Astrocyte of the hippocampus (primary cell): ENCODE measurements at places on chromosomes 1 and 21.
A peak's percentile ranks its signal among the peaks of the same experiment; 100 is the strongest.

DNA sequence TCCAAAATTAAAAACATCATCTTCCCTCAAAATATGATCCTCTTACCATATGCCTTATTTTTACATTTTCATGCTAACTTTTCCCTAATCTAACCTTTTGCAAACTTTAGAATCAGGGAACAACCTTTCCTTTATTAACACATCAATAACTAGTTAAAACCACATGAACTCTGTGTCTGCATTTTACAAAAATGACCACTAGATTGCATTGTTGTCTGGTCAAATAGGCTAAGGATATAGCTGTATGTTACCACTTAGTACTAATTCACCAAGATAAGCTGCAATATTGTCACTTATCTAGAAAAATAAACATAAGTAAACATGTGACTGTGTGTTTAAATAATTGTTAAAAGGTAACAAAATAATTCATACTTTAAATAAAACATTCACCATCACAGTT is 82.3 kb downstream of the DENND1B start:
- peak; percentile 12 for DNase-seq

DNA sequence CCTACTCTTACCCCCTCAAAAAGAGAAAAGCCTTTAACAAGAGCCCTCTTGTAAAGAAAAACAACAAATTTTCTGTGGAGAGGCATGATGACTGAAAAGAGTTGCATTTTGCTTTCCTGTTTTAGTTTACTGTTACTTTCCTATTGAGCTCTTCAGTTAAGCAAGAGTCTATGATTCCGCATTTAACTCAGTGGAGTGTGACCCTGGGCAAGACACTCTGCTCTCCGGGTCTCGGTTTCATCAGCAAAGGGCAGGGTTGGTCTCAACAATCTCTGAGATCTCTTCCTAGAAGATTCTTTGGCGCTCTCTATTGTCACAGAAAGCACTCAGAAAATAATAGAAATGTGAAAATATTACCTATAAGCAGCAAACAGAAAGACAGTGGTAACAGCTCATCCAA is 175.7 kb downstream of the TGFBR3 start:
- no peak for DNase-seq

- peak; percentile 69 for DNase-seq
These were observed 16.7 kb downstream of the ALX3 start for GRCh38 chr1:110053552-110054428.

DNA sequence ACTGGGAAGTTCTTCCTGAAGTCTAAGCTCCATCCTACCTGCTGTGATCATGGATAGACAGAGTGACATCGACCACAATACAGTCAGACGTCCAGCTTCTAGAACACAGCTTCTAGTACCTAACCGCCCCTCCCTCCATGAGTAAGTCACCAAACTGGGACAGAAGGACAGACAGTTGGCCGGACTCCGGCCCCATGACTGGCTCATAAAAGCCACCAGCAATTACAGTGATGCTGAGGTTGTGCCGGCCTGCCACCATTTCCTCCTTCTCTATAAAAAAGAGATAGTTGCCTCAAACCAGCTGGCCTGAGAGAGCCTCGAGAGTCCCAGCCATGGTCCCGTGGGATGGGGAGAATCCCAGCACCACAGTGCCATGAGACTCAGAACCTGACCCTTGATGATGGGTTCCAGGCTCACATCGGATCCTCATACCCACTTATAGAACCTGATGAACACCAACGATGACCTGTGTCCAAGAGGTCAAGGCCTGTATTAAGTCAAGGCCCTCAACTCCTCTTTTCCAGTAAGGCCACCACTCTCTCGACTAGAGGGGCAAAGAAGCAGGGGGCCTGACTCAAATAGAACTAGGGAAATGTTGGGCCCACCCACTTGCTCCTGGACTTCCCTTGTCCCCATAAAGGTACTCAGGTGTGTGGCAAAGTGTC is 3.4 kb downstream of the MEF2D start:
- no peak for DNase-seq

DNA sequence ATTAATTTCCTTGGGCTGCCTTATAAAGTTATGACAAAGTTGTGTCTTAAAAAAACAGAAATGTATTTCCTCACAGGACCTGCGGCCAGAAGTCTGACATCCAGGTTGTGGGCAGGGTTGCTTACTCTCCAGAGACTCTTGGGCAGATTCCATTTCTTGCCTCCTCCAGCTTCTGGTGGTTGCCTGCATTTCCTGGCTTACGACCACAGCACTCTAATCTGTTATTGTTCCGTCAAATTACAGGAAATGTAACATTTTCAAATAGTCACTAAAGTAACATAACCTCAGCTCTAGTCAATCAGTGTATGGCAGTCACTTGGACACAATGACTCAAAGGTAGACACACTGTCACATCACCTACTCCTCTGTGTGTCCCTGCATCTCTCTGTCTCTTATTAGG is 226.8 kb downstream of the DNAH14 start:
- peak; percentile 53 for DNase-seq

DNA sequence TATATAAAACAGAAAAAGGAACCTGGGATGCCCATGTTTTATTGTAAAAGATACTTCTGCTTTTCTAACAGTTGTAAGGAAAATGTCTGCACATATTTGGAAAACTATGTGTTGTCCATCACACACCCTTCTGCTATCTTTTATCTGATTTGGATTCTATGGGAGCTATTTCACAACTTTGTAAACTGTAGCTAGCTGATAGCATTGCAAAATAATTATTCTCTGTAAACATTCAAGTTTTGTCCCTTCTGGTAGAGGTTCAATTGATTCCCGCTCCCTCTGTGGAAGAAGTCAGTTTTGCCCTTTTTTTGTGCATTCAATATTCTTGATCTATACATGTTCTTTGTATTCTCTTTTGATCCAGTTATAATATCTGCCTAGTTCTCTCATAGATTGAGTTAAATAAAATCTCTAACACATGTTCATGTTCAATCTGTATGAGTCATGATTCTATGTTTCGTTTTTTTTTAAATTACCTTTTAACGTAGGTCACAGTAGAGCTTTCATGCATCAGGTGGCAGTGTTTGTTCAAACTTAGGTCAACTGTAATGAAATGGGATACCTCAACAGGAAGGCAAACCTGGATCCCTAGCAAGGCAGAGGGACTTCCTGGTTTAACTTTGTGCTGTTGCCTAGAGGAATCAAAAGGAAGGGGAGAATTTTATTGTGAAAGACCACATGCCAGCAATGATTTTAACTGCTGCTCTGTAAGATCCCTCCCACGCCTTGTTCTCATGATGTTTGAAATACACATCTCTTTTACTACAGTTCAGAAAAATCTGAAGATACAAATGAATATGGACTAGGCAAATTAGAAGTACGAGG is 26.0 kb upstream of the BCL9 start:
- DNase-seq, result peak; percentile 49

DNA sequence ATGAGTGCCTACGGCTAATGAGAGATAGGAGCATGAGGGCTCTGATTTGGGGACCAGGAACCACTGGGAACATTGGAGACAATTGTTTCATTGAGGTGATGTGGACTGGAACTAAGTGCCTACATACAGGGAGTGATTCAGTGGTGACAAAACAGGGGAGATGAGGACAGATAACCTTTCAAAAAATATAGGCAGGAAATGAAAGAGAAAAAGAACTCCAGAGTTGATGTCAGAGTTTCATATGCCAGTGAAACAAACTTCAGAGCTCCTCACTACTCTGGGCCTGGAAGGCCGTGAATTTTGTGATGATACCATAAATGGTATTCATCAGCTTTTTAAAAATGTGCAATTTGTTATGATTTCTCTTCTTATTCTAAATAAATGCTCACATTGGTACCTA is 39.3 kb downstream of the FASLG start:
- no peak for DNase-seq

DNA sequence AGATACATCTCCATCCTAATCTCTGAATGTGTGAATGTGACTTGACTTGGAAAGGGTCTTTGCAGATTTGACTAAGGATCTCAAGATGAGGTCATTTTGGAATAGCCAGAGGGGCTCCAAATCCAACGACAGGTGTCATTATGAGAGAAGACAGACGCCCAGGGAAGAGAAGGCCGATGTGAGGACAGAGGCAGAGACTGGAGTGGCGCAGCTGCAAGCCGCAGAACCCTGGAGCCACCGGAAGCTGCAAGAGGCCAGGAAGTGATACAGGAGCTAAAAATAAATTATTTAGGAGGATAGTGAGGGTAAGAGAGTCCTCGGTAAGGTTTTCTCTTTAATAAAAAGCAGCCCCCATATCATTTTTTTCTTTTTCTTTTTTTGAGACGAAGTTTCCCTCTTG is 9.7 kb upstream of the AADACL4 start:
- no peak for DNase-seq

DNA sequence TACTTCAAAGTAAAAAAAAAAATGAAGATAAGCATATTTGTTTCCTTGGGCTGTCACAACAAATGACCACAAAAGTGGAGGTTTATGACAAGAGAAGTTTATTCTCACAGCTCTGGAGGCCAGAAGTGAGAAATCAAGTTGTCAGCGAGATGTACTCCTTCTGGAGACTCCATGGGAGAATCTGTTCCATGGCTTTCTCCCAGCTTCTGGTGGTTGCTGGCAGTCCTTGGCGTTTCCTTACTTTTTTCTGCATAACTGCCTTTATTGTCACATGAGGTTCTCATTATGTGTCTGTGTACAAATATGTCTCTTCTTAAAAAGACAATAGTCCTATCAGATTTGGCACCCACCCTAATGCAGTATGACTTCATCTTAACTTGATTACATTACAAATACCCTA is 398.3 kb downstream of the KCNT2 start:
- peak; percentile 72 for DNase-seq

DNA sequence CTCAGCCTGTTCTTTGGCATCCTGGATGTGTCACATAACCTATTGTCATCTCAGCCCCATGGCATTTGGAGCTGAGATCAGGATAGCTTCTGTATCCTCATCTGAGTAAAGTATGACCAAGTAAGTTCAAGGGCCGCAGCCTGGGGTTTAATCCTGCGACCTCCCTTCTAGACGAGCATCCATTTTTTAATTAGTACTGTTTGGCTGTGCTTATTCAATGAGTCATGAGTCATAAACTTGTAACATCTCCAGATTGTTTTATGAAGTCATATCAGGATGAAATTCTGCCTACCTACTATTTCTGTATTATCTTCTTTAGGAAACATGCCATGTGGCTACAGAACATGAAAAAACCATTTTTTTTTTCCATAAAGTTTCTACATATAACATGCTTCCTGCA is 119.1 kb downstream of the ERG start:
- DNase-seq, result no peak

GRCh38 chr1:30823969-30824735 is 66.6 kb upstream of the LAPTM5 start:
- DNase-seq, result peak; percentile 100

DNA sequence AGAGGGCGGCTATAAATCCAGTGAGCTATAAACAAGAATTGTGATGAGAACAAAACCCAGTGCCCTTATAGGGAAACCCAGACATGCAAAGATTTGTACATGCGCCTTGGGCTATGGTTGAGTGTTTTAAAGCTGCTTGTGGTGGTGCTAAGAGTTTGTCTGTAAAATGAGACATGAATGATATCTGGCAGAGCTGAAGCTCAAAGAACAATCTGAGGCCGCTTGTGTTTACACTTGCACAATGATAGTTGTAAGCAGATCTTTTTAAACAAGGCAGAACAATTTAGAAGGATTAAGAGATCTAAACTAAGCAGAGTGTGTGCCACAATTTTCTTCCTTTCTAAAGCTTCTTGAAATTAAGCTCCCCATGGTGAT is 80.4 kb upstream of the ADAMTS5 start:
- no peak for DNase-seq

- DNase-seq, result no peak
These were observed 65.7 kb upstream of the BACE2 start for GRCh38 chr21:41102281-41102680.

DNA sequence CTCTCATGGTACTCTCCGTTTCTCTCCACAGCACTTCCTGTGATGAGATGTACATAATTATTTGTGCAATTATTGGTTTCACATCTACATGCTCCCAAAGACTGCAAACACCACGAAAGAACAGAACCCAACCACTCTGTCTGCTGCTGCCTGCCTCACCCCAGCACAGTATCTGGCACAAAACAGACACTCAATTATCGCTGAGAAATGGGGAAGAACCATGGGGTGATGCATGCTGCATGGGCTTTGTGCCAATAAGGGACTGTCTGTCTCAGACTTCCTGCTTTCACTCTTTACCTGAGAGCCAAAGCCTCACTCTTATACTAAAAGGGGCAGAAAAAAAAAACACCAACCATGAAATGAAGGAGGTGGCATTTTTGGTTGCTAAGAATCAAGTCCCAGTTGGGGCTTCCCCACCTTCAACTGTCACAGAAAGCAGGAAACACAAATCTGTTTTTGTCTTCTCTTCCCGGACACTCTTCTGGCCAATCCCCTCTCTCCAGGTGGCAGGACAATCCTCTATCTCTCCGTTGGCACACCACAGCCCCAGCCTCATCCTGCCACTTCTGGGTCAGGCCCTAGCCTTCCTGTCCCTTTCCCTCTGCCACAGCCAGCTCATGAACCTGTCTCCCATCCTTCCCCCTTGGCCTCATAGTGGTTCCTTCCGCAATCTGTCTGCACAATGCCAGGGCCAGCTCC is 82.0 kb downstream of the TGFBR3 start:
- no peak for DNase-seq

- DNase-seq, result no peak
These were observed 61.0 kb downstream of the KCNK2 start for GRCh38 chr1:215143497-215143896.

DNA sequence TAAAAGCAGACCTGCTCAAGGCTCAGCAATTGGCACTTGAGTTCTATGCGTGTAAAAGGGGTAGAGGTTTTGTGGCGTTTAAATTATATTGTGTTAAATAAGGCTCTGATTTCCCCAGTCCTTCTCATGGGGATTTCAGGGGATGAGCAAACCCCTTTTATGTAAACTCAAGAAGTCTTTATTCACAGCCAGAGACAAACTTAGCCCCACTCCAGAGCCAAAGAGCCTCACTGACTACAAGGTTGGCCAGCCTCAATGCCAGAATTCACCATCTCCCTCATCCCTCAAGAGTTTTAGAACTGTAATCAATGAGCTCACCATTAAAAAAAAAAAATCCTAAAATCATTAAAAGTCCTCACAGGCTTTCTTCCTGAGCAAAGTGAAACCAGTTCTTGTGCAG is 107.8 kb downstream of the SLC30A10 start:
- DNase-seq, result no peak

DNA sequence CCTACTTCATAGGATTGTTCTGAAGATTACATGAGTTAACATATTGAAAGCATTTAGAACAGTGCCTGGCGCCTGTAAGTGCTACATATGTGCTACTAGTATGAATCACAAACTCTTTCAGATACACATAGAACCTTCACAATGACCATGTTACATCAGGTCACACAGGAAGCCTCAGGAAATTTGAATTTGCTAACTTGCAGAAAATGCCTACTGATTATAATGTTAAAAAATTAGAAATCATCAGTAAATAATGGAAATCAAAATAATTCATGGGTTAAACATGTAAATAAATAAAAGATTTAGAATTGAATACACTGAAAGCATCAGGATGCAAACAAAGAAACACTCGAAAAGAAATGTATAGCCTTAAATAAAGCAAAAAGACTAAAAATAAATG is 94.9 kb downstream of the SPAG17 start:
- DNase-seq, result no peak

DNA sequence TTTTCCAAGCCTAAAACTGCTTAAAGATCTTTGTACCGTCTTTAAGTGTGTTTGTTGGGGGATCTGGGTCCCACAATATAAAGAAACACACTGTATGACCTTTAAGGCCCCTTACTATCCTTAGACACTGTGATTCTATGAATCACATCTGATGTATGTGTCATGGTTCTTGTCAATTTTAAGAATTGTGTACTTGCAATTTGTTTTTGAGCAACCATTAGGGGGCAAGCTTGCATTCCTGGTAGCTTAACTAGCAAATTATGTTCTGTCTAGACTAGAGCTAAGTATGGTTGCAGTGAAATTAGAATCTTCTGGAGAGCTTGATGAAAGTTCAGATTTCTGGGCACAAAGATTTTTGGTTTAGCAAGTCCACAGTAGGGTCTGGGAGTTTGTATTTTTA is 219.5 kb downstream of the TPR start:
- peak; percentile 67 for DNase-seq
